Glomerular endothelial cell (primary cell): ENCODE measurements at places on chromosomes 16 and 17. TPM values are rescaled to one million over a fixed set of nuclear protein-coding genes. Genes with fewer than 3 reads are reported as not detected.

DNA sequence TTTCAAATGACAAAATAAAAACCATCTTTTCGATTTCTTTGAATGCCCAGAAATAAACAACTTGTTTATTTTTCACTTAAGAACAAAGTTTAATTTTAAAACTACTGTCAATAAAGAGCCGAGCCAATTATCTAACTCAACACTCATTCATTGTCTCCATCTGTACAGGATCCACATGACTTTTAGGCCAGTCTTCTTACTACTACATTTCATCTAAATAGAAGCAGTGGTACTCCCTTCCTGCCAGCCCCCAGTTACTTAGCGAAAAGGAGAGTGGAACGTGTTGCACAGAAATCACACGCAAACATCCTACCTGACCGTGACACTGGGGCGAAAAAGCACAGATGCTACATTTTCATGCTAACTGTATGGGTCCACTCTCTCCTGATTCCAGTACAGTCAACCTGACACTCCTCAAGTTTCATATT is 1.2 kb downstream of the GNA13 start:
- no peak for DNase-seq

GRCh38 chr17:7838090-7839075 is 4.4 kb downstream of the KDM6B start:
- no peak for DNase-seq

DNA sequence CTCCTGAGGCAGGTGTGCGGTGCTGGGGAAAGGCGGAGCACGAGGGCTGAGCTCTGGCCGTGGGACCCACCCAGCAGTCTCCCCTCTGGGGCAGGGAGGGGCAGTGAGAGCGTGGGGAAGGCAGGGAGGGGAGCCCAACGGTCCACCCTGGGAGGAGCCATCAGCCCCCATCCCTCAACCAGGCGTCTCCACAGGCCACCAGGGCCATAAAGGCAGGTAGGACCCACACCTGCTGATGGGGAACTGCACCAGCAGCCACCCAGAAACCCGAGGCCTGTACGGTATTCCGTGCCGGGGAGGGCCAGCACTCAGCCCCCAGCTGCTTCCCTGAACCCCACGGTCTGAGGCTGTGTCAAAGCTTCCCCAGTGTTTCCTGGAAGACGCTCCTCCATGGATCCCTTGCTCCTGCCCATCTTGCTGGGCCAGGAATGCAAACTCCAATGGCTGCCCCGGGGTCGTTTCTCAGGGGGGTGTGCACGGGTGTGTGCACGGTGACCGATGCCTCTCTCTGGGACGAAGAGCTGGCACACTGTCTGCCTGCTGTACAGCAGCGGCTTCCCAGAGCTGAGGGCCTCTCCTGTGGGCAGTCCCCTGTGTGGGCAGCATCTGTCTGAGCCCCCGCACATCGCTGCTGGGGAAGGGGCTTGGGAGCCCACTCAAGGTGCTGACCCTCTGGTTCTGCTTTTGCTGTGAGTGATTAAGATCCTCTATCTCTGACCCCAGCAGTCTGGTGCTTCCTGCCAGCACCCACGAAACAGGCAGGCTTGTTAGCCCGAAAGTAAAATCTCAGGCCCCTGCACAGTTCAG is 17.2 kb upstream of the METRNL start:
- no peak for DNase-seq

DNA sequence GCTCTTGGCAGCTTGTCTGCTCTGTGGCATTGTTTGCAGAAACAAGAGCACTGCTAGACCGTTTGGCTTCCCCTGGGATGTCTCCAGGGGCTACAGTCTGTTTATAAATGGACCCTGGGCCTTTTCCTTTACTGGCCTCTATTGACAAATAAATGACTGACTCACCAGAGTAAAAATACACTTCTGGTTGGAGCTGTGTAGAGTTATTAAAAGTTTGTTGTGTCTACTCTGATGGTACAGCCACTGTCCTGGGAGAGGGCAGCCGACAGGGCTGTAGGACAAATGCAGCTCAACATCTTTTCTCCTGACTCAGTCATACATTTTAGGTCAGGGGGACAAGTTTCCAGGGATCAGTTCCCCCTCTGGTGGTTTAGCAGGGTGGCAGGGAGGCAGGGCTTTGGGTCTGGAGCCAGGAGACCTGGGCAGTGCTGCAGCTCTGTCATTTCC is 30.0 kb downstream of the FOXL1 start:
- no peak for DNase-seq

GRCh38 chr16:71338632-71339031 is 19.9 kb upstream of the CALB2 start:
- DNase-seq: no peak

DNA sequence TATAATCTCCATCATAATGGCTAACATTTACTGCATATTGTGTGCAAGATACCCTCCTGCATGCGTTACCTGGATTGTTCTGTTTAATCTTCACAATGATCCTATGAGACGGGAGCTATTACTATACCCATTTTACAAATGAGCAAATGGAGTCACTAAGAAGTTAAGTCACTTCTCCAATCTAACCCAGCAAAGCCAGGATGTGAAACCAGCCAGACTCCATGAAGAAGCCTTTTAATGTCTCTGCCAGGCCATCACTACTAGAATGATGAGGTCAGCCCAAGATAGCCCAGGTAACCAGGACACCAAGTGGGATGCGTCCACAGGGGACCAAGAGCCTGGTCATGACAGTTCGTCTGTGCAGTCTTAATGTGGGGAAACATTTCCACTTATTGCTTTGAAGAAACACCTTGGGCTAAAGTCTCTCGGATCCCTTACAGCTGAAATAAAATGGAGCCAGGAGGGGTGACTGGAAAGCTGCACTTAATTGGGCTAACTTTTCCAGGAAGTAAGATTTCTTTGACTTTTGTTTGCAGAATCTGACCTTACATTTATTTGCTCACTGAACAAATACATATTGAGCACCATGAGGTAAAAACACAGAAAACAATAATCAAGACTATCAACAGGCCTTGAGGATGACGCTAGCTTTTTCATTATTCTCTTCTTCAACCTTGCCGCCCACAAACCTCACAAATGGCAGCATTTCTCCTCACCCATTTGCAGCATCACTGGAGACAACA is 926 bp upstream of the SHCBP1 start:
- no peak for DNase-seq

GRCh38 chr17:77675816-77676215 is 282.7 kb upstream of the TNRC6C start:
- DNase-seq: no peak

- DNase-seq: no peak
These were observed 185.8 kb downstream of the SNX29 start for GRCh38 chr16:12162151-12162985.

DNA sequence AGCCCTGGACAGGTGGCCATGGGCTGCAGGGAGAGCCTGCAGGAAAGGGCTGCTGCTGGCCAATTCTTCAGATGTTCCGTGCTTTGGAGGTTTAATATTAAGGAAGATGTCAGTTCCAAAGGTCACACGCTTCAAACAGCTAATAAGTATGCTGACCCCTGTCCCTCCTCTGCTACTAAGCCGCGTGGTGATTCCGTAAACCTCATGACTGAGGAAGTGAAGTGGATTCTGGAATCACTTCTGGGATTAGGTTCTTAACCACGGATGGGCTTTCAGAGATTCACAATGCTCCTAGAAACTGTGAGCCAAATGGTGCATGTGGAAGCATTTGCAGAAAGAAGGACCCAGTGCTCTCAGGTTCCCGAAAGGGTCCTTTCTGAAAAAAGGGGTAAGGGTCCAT is 28.5 kb upstream of the ERN1 start:
- DNase-seq: no peak

DNA sequence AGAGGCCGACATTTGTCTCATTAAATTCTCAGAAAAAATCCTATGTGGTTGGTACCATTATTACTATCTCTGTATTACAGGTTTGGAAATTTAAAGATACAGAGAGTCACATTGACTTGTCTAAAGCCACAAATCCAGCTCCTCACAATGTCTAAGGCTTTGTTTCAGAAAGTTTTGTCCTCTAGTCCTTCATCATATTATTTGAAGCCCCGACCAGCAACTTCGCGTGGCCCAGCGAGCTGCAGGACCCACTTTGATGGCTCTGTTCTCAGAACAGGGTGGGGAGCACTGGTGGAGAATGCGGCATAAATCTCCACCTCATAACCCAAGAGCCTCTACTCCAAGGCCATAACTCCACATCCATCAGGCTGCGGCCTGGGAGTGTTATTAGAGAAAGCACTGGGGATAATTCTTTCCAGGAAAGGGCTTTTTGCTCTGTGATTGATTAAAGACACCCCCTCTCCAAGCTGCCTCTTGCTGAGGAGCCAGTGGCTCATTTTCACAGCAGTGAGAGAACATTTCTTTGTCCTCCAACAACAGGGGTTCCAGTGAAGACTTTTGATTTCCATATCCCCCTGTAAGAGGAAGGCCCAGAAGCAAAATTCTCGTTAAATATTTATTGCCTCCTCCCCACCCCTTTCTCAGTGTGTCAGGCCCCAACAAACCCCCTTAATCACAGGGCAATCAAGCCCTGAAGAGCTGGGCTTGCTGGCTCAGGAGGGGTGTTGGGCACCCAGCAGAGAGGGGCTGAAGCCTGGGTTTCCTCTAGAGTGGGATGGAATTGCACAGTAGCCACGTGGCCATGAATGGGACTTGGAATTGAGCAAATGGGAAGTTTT is 113.7 kb upstream of the CDH11 start:
- DNase-seq: no peak

GRCh38 chr17:60827943-60828342 is 150.3 kb downstream of the BCAS3 start:
- DNase-seq: no peak

- no peak for DNase-seq
These were observed 43.5 kb upstream of the IL34 start for GRCh38 chr16:70602831-70603230.

GRCh38 chr17:14813649-14814370 is 451.3 kb downstream of the PMP22 start:
- DNase-seq: no peak

DNA sequence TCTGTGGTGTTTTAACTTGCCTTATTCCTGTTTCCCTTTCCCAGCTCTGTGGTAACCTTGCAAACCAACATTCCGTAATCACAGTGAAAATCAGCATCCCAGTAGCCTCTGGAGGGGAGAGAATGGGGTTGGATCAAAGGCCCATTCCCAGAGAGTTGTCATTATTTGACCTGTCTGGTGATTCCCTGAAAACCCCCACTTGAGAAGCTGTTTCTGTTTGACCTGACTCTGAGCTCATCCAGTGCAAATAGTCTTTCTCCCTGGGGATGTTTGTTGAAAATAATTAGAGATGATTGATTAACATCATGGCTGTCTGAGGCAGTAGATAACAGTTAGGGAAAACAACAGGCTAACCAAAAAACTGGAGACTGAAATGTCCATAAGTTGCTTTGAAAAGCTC is 3.0 kb downstream of the CACNG1 start:
- DNase-seq: no peak

DNA sequence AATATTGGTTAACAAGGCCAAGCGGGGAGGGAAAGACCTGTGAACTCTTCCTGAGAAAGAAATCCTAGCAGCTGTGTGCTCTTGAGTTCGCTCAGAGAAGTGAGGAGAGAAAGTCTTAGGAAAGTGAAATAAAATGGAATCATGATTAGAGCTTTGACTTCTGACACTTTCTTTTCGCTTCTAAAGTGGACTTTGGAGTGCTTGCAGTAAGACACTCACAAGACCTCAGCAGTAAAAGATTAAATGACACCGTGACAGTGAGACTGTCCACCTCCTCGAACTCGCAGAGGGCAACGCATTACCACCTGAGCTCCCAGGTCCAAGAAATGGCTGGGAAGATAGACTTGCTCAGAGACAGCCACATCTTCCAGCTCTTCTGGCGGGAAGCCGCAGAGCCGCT is 71.2 kb downstream of the RNF213 start:
- no peak for DNase-seq

DNA sequence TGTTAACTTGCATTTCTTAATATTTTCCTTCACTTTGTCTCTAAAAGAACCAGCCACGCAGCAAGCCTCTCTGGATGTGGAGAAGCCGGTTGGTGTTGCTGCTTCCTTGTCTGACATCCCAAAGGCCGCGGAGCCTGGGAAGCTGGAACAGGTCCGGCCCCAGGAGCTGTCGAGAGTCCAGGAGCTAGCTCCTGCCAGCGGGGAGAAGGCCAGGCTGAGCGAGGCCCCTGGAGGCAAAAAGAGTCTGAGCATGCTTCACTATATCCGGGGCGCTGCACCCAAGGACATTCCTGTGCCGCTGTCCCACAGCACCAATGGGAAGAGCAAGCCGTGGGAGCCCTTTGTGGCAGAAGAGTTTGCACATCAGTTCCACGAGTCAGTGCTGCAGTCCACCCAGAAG is 22.8 kb downstream of the GINS2 start:
- no peak for DNase-seq

- DNase-seq: no peak
These were observed 4.8 kb downstream of the PPM1D start for GRCh38 chr17:60604686-60605334.

- no peak for DNase-seq
These were observed 450.5 kb upstream of the MAF start for GRCh38 chr16:80051040-80051439.

DNA sequence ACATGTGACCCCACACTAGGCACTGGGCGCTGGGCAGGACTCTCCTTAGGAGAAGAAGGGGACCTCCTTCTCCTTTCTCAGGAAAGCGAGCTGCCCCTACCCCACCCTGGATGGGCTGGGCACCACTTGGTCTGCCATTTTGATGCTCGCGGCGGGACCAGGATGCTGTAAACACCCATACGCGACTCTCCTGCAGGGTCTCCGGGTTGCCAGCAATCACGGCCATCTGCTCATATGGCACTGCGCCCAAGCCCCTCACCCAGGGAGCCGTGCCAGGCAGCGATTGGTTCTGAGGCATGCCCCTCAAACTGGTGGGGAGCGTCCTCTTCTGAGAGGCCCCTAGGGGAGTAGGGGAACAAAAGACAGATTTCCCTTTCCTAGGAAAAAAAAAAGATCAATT is 99.0 kb downstream of the C16orf78 start:
- DNase-seq: no peak

DNA sequence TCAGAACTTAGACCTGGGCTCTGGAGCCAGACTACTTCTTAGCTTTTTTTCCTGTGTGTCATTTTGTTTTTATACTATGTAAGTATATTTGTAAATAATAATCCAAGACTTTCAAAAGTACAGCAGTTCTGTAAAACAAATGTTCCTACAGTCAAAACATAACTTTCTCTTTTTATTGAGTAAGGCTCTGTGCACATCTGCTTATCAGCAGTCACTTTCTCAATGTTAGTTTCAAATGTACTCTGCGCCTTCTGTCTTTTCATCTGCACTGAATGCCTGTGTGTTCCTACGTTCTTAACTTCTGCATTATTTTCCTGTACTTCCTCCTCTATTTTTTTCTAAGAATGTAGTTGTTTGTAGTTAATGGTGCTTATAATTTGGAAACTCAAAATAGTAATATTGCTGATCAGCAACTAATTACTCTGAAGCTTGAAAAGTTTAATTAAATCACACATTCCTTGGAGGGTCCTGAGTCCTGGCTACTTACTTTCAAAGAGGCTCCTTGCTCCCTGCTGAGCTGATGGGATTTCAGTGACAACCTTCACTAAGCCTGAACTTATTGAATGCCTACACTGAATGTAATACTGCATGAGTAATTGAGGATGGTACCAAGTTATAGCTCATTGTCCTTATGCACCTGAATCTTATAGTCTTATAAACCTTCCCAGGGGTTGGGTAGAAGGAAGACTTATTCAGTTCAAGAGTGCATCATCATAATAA is 329.9 kb downstream of the KCNJ2 start:
- no peak for DNase-seq

GJD3 gene
- 1.1 and 3.6 TPM in 2 replicates for total RNA-seq

GPRC5C gene
- 8.6 and 17.5 TPM in 2 replicates for total RNA-seq

KRT14 gene
- total RNA-seq: not detected in 2 replicates

PER1 gene
- 12.5 and 23.7 TPM in 2 replicates for total RNA-seq

ITGAX gene
- total RNA-seq: 0.23 and 0.63 TPM in 2 replicates

EXOC3L1 gene
- 12.0 and 27.4 TPM in 2 replicates for total RNA-seq

MYO15A gene
- 0.18 and 0.92 TPM in 2 replicates for total RNA-seq

ADCY9 gene
- total RNA-seq: 13.6 and 18.3 TPM in 2 replicates

TMEM114 gene
- not detected in 2 replicates for total RNA-seq

KRT25 gene
- total RNA-seq: not detected in 2 replicates

ZMYND15 gene
- 0.06 and 0.15 TPM in 2 replicates for total RNA-seq
